Lower lobe of right lung (tissue), 2 donors: ENCODE measurements at places on chromosomes 16 and 17.
A peak's percentile ranks its signal among the peaks of the same experiment; 100 is the strongest.

DNA sequence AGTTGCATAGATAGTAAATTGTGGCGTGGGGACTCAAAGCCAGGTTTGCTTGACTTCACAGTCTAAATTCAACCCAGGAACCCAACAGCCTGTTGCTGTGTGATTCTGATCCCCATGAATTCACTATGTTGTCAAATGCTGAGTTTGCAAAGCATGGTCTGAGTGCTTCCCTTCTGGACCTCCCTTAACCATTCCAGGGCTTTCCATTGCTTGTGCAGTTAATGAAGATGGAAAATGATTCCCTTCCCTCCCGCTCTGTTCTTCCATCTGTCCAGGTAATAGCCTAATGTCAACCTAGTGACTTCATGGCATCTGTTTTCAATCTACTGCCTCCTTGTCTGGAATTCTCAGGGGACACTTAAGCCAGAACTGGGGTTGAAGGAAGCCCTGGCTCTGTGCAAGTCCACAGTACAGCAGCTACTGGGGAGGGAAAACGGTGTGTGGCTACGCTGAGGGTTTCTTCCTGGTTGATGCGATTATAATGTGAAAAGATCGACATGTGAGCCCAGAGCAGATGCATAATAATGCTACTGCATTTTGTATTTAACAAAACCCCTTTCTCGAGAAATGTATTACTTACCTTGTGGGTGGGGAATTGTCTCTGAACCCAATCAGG is 206.7 kb downstream of the CDH13 start:
- DNase-seq: no peak

- peak; percentile 90 for DNase-seq
These were observed 1.4 kb downstream of the PHF23 start for GRCh38 chr17:7237761-7238419.

DNA sequence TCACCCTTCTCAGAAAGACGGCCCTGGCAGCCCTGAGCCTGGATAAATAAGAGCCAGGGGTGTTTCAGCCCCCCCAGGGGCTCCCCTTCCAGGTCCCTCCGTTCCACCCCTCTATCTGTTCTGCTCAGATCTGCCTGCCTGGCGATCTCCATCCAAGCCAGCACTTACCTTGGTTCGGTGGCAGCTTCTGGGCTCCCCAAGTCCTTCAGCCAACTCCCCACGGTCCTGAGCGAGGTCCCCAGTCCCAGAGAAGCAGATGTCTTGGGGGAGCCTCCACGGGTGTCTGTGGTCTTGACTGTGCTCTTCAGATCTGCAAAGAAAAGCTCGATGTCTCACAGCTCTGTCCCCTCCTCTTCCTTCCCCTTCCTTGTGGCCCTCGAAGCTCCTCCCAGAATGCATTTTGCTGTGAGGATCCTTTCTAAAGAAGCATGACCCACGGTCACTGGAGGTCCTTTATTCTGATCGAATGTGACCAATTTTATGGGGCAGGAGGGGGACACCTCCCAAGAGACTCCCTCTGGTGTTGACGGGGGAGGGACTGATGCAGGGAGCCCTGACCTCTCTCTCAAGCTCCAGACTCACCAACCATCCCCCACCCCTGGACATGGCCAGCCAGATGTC is at the start of gene PIK3R6:
Gene PIK3R6, minus strand, starts transcription at position 314 of the 621 bp plus-strand sequence. CDS start 17,880 bp downstream, outside the sequence.
- DNase-seq: no peak

DNA sequence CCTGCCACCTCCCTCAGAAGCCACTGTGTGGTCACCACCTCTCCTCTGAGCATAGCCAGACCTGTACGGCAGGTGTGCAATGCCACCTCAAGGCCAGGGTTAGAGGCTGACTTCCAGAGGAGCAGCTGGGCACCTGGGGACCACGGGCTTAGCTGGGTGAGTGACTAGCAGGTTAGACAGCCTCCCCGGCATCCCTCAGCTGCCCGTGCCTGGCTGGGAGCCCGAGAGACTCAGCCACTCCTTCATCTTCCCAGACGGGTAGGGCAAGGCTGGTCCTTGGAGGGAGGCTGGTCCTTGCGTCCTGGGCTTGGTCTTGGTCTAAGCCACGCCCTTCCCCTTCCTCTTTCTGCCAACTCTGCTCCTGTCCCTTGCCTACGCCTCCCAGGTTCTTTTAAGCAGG is 7.8 kb downstream of the CRHR1 start:
- DNase-seq: no peak

DNA sequence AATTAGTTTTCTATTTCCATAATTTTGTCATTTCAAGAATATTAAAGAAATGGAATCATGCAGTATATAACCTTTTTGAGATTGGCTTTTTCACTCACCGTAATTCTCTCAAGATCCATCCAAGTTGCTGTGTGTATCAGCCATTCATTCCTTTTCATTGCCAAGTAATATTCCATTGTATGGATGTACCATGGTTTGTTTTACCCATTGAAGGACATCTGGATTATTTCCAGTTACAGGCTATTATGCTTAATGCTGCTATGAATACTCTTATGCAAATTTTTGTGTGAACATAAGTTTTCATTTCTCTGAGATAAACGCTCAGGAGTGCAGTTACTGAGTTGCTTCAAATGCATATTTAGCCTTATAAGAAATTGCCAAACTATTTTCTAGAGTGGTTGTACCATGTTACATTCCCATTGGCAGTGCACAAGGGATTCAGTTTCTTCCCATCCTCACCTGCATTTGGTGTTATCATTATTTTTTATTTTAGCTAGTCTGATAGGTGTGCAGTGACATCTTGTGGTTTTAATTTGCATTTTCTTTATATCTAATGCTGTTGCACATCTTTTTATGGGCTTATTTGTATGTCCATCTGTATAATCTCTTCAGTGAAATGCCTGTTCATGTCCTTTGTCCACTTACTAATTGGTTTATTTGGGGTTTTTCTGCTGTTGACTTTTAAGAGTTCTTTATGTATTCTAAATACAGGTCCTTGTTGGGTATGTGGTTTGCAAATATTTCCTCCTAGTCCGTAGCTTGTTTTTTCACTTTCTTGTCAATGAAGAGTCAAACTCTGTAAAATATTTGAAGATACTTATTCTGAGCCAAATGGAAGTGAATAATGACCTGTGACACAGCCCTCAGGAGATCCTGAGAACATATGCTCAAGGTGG is 32.7 kb downstream of the BMERB1 start:
- no peak for DNase-seq

DNA sequence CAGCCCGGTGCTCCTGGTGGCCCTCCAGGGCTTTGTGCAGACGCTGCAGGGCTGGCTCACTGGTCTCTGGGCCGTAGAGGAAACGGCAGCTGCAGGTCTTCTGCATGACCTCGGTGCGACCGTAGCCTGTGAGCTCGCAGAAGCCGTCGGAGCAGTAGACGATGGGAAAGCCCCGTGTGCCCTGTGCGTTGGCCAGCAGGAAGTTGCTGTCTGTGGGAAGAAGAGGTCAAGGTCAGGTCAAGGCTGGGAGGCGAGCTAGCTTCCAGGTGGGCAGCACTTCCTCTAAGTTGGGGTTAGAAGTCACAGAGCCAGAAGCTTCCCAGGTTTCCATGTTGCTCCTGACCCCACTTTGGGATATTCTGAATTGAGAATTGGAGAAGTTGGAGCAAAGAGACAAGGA is 2.1 kb downstream of the KCNH4 start:
- no peak for DNase-seq

DNA sequence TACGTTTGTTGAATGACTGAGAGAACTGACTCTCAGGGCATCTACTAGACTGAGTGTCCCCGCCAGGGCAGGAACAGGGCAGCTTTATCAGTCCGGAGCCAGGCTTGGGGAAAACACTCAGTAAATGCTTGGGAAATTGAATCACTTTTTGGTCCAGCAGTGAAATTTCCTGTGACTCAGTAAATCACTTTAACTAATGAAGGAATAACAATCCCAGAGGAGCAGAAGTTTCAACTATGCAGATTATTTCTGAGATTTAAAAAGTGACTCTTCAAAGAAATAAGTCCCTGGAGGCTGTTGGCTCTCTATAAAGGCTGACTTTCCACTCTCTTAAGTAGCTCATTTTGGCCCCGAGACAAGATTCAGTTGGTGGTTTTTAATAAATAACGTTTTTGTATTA is 101.8 kb downstream of the FOXL1 start:
- no peak for DNase-seq

DNA sequence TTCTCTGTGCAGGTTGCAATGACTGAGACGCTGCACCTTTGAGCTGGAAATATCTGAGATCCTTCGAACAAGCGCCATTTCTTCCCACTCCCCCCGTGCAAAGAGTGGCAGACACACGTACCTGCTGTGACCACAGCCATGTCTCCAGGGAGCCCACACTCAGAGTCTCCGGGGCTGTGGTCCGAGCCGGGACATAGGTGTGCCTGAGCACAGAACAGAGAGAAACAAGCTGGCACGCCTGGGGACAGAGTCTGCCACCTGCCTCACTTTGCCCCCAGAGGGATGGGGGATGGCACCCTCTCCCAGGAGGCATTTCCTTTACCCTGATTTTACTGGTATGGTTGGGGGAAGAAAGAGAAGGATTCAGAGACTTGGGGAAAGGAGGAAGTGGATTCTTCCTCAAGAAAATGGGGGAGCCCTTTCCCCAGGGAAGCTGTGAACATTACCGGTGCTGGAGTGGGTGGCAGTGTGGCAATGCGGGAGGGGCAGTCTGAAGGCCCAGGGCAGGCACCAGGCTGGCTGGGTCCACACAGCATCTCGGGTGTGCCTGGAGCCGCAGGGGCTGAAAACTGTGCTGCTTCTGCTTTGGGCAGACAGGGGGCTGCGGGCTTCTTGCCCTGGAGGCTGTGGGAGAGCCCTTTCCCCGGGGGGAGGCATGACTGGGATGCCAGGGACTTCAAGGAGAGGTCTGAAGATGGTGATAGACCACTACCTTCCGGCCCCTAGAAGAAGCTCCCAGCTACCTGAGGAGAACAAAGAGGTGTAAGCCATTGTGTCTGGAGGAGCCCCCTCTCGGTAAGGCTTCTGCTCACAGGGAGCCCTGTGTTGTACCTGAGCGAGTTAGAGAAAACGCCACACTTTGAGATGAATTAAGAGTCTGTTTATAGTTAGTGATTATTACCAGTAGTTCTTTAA is 6.6 kb upstream of the PIK3R6 start:
- DNase-seq: no peak

DNA sequence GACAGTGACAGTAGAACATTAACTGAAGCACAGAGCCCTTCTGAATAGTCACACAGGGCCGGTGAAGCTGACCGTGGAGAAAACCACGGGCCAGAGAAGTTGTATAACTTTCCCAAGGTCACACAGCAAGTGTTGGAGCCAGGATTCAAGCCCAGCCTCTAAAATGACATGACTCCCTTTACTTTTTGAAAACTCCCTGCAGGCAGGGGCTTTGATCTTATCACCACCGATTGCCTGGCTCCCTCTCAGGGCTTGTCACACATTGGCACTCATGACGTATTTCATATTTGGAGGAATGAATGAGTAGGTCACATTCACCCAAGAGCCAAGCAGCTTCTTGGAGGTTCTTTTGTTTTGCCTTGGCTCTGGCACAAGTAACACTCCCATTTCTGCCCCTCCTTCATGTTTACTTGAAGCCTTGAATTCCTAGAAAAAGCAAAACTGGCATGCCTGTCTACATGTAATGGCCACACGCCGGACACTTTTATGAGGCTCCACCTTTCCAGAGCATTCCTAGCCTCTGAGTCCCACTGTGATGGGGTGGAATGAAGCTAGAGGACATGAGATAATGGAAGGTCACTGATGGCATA is 13.3 kb upstream of the RBBP6 start:
- DNase-seq: no peak

DNA sequence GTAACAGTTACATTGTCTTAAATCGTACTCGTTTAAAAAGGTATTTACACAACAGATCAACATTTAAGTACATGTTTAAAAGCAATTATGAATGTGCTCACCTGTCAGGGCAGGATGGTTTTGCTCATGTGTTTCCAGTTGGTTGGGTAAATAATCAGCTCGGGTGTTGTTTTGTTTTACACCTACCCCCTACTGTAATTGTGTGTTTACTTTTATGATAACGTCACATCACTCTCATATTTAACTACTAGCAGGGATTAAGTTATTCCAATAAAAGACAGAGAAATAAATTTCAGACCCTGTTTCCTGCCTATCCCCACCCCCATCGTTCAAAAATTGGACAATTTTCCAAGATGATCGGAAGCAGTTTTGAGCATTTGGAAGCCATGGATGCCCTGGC is 390.2 kb downstream of the SEC14L1 start:
- DNase-seq: no peak

- DNase-seq: peak; percentile 75
These were observed 43.2 kb downstream of the C16orf82 start for GRCh38 chr16:27109666-27110523.

- DNase-seq: no peak
These were observed 58.2 kb upstream of the RPH3AL start for GRCh38 chr17:410543-411401.

DNA sequence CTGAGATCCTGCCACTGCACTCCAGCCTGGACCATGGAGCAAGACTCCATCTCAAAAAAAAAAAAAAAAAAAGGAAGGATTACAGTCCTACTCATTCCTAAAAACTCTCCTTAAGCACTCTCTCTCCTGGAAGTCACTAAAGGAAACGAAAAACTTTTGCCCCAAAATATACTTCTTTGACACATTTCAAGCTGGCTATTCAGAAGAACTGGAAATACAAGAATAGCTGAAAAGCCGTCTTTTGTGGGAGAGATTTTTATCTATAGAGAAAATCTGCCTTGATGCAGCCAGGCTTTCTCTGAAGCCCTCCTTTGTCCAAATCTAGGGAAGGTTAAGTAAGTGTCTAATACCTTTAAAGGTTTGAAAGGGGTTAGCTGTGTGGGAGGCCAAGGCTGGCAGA is 16.9 kb upstream of the MARVELD3 start:
- DNase-seq: no peak

DNA sequence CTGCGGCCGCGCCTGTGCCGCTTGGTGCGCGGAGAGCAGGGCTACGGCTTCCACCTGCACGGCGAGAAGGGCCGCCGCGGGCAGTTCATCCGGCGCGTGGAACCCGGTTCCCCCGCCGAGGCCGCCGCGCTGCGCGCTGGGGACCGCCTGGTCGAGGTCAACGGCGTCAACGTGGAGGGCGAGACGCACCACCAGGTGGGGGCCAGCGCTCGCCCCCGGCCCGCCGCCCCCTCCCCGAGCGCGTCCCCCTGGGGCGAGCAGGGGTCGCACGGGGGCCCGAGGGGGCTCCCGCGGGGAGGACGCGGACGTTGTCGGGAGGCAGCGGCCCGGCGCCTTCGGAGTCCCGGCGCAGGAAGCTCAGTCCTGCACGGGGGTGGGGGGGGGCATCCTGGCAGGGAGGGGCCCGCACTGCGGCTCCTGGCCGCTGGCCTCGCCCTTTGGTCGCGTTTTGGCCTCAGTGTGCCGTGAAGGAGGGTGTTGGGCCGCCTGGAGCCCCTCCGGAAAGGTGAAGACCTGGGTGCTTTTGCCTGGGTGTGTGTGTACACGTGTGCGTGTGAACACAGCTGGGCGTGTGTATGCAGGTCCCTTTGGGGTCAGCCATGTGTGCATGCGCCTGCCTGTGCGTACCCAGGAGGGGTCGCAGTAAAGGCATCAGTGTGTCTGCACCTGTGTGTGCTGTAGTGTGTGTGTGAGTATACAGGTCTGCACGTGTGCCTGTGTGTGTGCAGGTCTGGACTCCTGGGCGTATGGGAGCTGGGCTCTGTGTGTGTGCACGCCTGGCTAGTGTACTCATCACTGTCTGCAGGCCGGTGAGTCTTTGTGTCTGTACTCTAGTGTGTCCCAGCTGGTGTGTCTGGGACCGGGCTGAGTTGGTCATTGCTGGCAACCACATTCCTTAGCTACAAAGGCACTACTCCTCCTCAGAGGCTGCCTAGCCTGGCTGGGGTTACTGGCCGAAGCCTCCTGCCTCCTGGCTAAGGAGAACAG is 615 bp downstream of the NHERF2 start:
- no peak for DNase-seq
